Esophagus squamous epithelium (tissue), 5 donors: ENCODE measurements at places on chromosomes 3 and 15.
A peak's percentile ranks its signal among the peaks of the same experiment; 100 is the strongest.

GRCh38 chr15:79943820-79944219 is 27.2 kb downstream of the BCL2A1 start:
- no peaks in the 10 kb centered on the region for H3K27me3 ChIP-seq
- H3K4me3 ChIP-seq = no peak overlapping the region
- H3K36me3 ChIP-seq = no peaks in the 10 kb centered on the region

GRCh38 chr3:151989621-151990020 is 116.2 kb downstream of the SUCNR1 start:
- no peak overlapping the region for H3K27ac ChIP-seq
- H3K4me3 ChIP-seq = no peak overlapping the region
- DNase-seq = no peak

GRCh38 chr15:62742409-62743171 is 300.0 kb upstream of the TPM1 start:
- no peaks in the 10 kb centered on the region for H3K27me3 ChIP-seq
- H3K36me3 ChIP-seq = no peaks in the 10 kb centered on the region
- H3K4me3 ChIP-seq = no peak overlapping the region
- peak overlapping the region; percentile 54 for H3K27ac ChIP-seq
- DNase-seq = no peak

- DNase-seq = no peak
- no peaks in the 10 kb centered on the region for H3K4me1 ChIP-seq
- H3K36me3 ChIP-seq = peaks cover 5% of the 10 kb centered on the region
Observed at GRCh38 chr15:28181366-28181765, 82.3 kb upstream of the OCA2 start.

DNA sequence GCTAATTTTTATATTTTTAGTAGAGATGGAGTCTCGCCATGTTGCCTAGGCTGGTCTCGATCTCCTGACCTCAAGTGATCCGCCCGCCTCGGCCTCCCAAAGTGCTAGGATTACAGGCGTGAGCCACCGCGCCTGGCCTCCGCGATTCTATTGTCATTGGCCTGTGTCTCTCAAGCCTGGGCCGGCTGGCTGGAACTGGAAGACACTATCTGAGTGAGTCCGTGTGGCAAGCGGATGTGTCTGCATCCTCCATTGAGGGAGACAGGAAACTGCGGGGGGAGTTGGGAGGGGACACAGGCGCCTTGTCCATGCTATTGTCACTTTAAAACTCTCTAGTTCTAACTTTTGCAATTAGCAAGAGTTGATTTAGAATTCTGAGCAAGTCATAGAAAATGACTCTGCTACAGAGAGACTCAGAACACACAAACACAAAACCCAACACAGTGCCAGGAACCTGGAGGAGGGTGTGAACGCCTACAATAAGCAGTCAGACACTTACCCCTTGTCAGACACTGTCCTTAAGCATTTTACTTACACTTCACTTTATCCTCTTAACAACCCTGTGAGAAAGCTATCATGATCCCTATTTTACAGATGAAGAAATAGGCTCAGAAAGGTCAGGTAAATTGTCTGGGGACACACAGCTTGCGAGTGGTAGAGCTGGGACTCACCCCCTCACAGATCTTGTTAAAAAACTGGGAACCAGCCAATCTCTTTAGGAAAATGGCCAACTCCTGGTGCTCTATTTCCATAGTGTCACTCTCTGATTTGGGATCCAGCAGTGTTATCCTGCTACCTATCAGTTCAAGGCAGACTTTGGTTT is 38.7 kb downstream of the ANP32A start:
- H3K4me3 ChIP-seq = no peak overlapping the region
- H3K36me3 ChIP-seq = peaks cover 95% of the 10 kb centered on the region
- no peak for DNase-seq
- H3K4me1 ChIP-seq = no peaks in the 10 kb centered on the region

- H3K27ac ChIP-seq = no peak overlapping the region
- no peaks in the 10 kb centered on the region for H3K36me3 ChIP-seq
- DNase-seq = no peak
- no peak overlapping the region for H3K4me3 ChIP-seq
- no peaks in the 10 kb centered on the region for H3K27me3 ChIP-seq
- no peaks in the 10 kb centered on the region for H3K4me1 ChIP-seq
Observed at GRCh38 chr3:114809668-114810413, 337.2 kb downstream of the ZBTB20 start.

GRCh38 chr3:133887074-133887802 is 8.4 kb downstream of the RAB6B start:
- no peak overlapping the region for H3K27ac ChIP-seq
- no peak overlapping the region for H3K4me3 ChIP-seq
- DNase-seq = no peak
- no peaks in the 10 kb centered on the region for H3K36me3 ChIP-seq
- H3K4me1 ChIP-seq = no peaks in the 10 kb centered on the region
- H3K27me3 ChIP-seq = no peaks in the 10 kb centered on the region
